ENCODE measurements at places on chromosomes 7 and 10.

- no peak for DNase-seq
These were observed 59.9 kb upstream of the AQP1 start for GRCh38 chr7:30851651-30852307.

GRCh38 chr10:60662917-60663614, 115.2 kb upstream of the CDK1 start:
- DNase-seq: no peak

GRCh38 chr7:55191161-55191925, 172.5 kb downstream of the EGFR start:
- no peak for DNase-seq

GRCh38 chr7:158729646-158730382, 25.2 kb upstream of the NCAPG2 start:
- no peak for DNase-seq

DNA sequence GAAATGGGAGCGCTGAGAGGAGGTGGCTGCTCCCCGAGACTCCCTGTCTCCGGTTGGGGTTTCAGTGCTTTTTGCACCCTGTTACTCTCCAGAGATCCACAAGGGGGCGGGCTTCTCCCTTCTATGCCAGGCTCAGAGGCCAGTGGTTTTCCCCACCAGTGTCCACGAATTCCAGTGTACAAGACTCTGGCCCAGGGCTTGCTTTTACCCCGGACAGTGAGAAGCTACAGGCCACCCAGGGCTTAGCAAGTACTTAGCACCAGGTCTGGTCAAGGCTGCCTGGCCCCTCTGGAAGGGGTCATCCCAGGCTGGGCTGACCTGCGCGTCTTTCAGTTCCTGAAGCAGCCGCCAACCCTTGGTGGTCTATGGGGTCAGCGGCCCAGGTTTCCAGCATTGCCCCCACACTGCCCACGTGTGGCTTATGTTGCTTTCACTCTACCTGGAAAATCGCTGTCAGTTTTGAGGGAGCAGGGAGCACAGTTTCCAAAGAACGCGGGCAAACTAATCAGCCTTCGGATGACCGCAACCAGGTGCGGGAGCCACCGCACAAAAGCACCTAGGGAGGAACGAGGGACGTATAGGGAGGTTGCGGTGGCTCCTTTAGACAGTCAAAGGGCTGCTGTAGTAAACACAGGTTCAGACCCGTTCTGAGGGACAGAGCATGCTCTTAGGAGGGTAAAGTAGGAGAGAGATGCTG, 6.8 kb downstream of the CYP26A1 start:
- DNase-seq: peak; percentile 49

DNA sequence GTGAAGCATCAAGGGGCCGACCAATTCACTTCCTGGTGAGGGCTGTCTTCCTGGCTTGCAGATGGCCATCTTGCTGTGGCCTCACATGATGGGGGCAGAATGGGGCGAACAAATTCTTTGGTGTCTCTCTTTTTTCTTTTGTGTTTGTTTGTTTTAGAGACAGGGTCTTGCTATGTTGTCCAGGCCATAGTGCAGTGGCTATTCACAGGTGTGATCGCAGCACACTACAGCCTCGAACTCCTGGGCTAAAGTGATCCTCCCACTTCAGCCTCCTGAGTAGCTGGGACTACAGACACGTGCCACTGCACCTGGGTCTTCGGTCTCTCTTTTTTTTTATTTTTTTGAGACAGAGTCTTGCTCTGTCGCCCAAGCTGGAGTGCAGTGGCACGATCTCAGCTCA, 20.1 kb downstream of the NOLC1 start:
- no peak for DNase-seq

DNA sequence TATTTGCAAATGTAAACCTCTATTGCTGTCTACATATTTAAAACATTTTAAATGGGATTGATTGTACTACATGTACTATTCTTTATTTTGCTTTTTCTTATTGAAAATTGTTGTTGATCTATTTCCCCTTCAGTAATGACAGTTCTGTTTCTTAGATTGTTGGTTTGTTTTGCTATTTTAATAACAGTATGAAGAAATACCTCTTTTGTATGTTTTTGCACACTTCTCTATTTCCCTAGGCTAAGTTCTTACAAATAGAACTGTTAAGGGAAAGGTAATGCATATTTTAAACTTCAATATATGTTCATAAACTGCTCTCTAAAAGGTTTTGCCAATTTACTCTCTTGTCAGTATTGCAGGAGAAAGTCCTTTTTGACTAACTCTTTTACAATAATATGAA, 195.0 kb upstream of the PRPS1L1 start:
- no peak for DNase-seq

DNA sequence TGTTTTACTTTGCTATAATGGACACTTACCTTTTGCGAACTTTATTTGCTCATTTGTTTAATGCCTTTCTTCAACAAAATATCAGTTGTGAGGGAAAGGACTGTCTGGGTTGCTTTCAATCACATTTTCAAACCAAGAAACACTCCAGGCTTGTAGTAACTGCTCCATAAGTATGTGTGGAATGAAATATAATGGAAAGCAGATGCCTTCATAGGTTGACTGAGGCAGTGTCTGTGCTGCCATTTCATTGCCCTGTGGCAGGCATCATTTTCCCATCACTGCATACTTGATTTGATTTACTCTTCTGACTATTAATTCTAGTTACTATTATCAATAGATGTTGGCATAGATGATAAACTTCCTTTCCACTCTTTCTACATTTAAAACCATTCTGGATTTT, 762.3 kb downstream of the CNTNAP2 start:
- no peak for DNase-seq

GRCh38 chr7:114864278-114864677, 57.6 kb upstream of the MDFIC start:
- DNase-seq: no peak

- DNase-seq: no peak
These were observed 480.1 kb downstream of the INHBA start for GRCh38 chr7:41222746-41223145.

GRCh38 chr10:24925799-24926198, 26.6 kb downstream of the PRTFDC1 start:
- DNase-seq: no peak

DNA sequence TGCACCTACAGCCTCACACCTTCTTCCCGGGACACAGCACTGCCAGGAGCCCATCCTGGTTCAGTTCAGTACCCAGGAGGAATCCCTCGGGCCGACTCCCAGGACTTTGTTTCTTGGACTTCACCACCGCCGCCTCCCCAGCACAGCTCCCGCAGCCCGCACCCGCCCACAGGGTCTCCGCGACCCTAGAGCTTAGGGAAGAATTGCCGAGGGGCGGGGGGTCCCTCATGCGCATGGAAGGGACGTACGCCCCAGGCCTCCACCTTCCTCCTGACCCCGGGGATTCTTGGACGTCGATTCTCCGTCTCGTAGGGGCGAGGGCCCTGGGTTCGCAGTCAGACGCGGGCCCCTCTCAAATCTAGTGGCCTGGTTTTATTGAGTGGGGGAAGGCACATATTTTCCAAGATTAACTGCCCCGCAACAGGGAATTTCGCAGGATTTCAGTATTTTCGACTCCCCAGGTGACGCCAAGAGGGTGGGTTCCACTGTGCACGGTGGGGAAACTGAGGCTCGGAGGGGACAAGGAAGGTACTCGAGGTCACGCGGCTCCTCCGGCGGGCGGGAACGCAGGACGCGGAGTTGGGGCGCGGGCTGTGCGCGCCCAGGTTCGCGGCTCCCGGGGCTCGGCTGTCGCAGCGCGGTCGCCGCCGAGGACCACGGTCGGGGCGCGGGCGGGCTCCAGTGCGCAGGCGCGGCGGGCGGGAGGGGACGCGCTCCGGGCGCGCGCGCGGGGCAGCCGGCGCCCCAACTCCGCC, at the start of gene ADCY1:
Gene ADCY1, plus strand, starts transcription at position 708 of the 755 bp plus-strand sequence. CDS start 176 bp downstream, outside the sequence.
- DNase-seq: no peak

DNA sequence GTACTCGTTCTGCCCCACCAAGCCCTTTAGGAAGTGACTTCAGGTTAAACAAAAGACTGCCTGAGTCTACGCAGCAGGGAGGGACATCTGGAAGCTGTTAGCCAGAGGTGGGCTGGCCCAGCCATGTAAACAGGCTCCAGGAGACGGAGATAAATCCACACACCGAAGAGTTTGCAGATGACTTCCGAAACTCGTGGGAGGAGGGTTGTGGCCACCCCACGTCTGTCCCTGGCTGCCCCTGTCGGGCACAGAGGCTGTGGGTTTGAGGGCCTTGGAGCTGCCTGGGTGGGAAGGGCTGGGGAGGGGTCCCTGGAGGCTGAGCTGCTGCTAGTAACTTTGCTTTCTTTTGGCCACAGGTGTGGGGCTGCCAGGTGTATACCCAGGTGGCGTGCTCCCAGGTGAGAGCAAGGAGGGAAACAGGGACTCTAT, 15.6 kb downstream of the ELN start:
- DNase-seq: no peak

- DNase-seq: no peak
These were observed 51.9 kb downstream of the IKZF1 start for GRCh38 chr7:50356212-50356944.

GRCh38 chr10:128566361-128566968, 440.2 kb upstream of the MKI67 start:
- no peak for DNase-seq

DNA sequence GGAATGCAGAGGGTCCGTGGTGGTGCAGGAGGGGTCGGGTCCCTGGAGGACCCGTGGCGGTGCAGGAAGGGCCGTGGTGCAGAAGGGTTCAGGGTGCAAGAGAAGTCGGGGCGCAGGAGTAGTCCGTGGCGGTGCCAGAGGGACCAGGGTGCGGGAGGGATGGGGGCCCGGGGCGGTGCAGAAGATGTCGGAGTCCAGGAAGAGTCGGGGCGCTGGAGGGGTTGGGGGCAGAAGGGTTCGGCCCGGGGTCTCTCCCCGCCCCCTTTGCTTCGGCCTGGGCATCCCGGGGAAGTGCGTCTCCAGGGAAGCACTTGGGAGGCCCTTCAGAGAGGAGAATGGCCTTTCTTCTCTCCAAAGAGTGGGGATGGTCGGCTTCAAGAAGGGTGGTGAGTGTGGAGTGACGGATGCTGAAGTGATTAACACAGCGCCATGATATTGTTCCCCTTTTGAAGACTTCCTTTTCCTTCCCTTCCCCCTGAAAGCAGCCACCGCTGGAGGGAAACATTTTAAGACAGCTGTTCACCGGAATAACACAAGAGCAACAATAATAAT, 997 bp downstream of the WDR37 start:
- DNase-seq: no peak
